ENCODE measurements at places on chromosomes 2 and 18.

GRCh38 chr2:134536296-134536695 is 182.5 kb downstream of the TMEM163 start:
- no peak for DNase-seq

- DNase-seq = no peak
These were observed 42.8 kb upstream of the SMAD7 start for GRCh38 chr18:48993586-48993985.

DNA sequence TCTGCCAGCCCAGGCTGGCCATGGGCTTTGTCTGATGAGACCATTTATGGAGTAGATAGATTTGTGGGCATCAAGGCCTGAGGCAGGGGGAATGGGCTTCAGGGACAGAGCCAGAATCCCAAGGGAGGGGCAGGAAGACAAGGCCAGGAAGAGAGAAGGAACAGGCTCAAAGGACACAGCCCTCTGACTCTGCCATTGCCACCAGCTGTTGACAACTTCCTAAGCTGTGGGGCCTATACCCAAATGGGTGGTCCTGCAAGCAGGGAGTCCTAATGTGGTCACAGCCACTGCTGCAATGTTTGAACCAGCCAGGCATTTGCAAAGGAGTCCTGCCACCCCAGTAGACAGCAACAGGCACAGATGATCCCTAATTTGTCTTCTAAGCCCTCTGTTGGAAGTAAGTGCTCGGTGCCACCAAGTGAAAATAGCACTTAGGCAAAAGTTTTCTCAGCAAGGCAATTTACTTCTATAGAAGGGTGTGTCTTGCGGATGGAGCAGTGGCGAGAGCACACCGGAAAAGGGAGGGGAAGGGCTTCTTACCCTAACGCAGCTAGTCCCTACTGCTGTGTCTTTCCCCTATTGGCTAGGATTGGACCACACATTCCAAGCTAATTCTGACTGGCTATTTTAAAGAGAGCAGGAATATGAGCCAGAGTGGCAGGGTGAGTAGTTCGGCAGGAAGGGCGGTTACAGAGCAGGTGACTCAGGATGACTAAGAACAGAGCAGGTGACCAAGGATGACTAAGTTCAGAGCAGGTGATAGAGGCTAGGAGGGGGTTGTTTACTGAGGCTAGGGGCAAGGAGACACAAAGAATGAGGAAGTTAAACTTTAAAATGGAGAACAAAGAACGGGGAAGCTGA is 47.2 kb downstream of the C1QL2 start:
- no peak for DNase-seq

- DNase-seq = no peak
These were observed 28.1 kb downstream of the ASAP2 start for GRCh38 chr2:9234680-9235146.

GRCh38 chr2:32264422-32265105 is at the start of gene NLRC4:
NLRC4 (minus strand) TSS chr2:32264886; CDS start chr2:32256775, 8,111 bp downstream.
- no peak for DNase-seq

GRCh38 chr18:23671564-23671963 is 8.9 kb upstream of the ANKRD29 start:
- no peak for DNase-seq

- no peak for DNase-seq
These were observed 1.3 kb downstream of the RAB31 start for GRCh38 chr18:9709304-9709877.

DNA sequence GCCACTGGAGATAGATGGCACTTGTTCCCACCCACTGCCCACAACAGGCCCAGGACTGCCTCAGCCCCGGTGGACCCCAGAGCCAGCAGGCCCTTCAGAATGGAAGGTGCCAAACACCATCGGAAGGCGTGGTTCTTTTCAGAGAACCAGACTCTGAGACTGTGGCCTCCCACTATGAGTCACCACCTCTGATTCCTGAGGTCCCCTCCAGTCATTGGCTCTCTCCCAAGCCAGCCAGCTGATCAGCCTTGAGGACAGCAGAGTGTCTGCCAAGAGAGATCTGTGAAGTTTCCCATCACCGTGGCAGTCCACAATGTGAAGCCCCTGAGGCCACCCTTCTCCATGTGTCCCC is 10.4 kb upstream of the MAP3K2 start:
- DNase-seq = no peak

GRCh38 chr2:2840681-2841300 is 509.7 kb upstream of the MYT1L start:
- no peak for DNase-seq

DNA sequence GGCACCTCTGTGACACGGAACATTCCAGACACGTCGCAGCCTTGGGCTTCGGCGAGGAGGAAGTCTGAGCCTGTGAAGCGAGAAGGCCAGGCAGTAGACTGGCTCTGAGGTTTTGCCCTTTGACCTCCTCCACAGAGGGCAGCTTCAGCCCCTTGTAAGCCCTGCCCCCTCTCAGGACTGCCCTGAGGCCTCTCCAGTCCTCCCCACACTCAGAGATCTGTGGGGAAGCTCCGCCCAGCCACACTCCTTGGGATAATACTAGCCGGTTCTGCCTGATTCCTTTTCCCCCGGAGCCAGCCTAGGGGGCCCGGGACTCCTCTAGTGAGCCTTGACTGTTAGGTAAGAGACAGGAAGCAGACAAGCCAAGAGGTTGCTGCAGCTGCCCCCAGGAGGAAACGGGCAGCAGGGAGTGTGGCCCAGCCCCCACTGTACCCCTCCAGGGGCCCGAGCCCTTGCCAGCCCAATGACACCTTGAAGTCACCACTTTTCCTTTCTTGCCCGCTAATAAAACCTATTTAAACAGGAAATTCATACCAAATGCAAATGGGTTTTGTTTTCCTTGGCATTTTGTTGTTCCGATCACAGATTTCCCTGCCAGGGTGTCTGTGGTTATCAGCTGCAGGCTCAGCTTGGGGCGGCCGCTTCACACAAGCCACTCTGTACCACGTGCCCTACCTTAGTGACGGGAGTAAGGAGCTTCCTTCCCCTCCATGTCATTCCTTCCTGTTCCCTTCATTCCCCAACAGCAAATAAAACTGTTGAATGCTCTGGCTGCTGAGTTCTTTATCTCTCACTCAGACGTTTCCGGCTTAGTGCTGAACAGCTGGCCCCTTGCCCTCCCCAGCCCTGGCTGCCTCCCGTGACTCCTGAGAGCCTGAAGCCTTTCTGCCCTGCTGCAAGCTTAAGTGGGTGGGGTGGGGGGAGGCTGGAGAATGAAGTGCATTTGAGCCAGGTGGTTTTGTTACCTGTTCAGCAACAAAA is 124.7 kb downstream of the CABLES1 start:
- DNase-seq = no peak

GRCh38 chr18:58175786-58176176 is 131.8 kb downstream of the NEDD4L start:
- no peak for DNase-seq

- no peak for DNase-seq
These were observed 262.1 kb downstream of the LPIN1 start for GRCh38 chr2:12008425-12009061.

GRCh38 chr2:16219292-16219975 is 279.1 kb downstream of the MYCN start:
- no peak for DNase-seq

DNA sequence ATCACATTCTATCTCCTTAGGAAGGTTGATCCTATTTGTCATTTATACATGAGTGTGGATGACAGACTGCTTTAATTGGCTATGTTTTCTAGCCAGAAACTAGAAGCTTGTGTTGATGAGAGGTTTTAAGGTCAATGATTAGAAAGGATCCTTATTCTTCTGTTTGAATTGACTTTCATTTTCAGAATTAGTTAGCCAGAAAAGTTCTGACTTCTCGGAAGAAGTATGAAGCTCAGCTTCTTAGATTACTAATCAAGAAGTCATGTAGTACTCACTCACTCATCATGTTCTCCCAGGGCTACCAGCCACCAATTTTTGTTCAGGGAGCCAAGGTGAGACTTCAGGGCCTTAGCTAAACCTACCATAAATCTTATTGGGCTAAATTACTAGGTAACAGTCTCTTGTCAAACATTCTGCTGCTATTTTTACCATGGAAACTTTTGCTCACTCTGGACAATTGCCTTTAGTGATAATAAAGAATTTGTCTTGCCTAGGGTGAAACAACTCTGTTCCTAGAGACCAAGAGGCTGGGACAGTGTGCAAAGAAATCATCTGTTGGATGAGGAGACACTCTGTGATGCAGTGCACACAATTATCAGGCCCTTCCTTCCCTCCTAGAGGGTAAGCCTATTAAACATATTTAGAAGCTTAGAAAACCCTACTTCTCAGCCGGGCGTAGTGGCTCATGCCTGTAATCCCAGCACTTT is 111.6 kb upstream of the DNMT3A start:
- no peak for DNase-seq

DNA sequence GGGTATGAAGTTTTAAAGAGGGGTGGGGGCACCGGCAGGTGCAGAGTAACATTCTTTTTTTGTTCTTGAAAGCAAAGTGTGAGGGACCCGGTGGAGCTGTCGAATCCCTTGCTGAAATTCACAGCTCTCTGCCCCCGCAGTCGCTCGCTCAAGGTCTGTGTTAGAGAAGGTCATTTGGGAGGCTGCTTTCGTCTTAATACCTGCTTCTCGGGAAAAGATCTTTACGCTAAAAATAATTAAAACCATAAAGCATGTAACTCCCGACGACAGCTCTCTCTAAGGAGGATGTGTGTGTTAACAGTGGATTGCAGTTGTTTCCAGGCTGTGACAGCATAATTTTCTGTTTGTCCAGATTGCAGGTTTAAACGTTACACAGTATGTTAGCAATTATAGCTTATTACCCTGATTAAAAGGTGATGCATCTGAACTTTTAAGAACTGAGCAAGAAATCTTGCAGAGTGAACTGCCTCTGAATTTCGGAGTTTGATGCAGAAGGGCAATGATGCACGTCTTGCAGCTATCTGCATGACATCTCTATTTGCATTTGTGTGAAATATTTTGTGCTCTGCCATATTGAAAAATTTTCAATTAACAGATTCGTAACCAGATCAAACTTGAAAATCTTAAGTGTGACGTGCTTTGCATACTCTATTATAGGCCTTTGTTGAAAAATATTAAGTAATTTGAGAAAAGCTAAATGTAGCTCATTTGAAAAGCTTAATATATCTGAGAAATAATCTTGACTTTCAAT is 954 bp downstream of the RAPGEF4 start:
- no peak for DNase-seq

DNA sequence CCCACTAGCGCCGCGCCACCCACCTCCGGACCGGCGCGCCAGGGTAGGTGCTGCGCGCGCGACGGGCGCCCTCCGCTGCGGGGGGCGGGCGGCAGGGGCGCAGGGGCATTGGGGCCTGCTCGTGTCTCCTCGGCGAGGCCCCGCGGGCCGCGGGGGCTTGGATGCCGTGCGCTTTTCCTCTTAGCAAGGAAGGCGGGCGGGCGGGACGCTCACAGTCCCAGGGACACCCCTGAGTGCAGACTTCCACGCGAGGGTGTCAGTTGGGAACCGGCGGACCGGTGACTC is 748 bp downstream of the TWIST2 start:
- no peak for DNase-seq

DNA sequence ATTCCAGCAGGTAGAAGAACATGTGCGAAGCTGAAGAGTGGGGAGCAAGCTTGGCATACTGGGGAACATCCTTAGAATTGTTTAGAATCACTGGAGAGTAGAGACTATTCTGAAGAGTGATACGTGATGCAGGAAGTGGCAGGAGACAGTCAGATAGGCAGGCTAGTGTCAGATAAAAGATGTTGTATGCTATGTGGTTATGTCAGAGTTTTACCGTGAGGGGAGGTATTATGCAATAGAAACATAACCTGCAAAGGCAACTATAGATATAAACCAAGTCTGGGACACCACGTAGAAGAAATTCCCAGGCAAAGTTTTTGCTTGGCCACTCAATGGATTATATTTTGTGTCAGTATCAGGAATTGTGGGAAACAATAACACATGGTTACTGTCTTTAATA is 62.0 kb upstream of the ZSWIM2 start:
- no peak for DNase-seq

GRCh38 chr2:127400897-127401756 is 13.4 kb upstream of the MAP3K2 start:
- no peak for DNase-seq

GRCh38 chr18:49226243-49227000 is 234.0 kb downstream of the DYM start:
- no peak for DNase-seq

- no peak for DNase-seq
These were observed 3.3 kb upstream of the C18orf32 start for GRCh38 chr18:49490246-49490762.

GRCh38 chr2:206610451-206610850 is 31.8 kb upstream of the FAM237A start:
- DNase-seq = no peak

- no peak for DNase-seq
These were observed 860 bp upstream of the KCNJ3 start for GRCh38 chr2:154697418-154698252.

- DNase-seq = no peak
These were observed 35.6 kb upstream of the NDUFV2 start for GRCh38 chr18:9066817-9067306.

- no peak for DNase-seq
These were observed 359.9 kb upstream of the FANCL start for GRCh38 chr2:58601017-58601416.

DNA sequence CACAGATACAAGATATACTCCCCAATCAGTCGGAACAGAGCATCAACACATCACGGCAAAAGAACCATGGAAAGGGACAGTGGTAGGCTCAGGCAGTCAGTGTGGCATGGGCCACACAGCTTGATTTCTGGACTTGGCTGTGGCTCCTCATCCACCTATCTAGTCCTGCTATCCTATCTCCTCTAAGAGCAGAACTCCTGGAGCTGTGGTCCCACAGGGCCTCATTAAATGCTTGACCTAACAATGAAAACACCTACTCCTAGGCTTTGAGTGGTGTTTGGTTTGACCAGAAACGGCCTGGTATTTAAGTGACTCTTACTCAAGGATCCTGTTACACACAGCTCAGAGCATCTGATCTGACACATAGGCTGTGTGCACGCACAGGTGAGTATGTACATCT is 33.6 kb upstream of the SMAD2 start:
- no peak for DNase-seq

DNA sequence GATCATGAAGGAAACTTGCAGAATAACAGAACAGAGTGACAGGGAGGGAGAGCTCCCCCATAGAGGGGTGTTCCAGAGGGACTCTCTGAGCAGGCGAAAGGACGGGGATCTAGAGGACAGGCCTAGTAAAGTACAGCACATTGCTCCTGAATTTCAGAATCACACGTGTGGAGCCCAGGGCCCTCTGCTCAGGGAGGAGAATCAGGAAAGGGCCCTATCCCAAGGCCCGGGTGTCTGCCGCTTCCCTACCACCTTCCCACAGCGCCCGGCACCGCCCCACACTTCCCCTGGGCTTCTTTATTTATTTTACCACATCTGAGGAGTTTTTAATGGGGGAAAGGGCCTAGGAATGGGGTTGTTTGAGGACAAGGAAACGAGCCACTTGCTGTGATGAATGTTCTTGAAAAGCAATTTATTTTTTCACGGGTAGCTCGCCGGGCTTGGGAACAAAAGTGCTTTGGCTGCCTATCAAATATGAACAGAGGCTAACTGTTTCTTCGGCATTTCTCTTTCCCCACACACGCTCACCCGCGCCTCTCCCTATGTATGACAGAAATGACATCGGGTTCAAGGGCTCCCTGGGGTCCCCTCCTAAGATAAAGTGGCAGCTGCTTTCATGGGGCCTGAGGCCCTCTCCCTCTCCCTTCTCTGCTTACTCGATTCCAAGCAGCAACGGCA is 79.3 kb upstream of the GLI2 start:
- DNase-seq = no peak

GRCh38 chr18:2970772-2971659 is 41.9 kb downstream of the LPIN2 start:
- DNase-seq = no peak

GRCh38 chr2:75021672-75022071 is 63.2 kb downstream of the POLE4 start:
- DNase-seq = peak; percentile 21

Data from NCI-H1048 (cell line).